ENCODE measurements at places on chromosomes 5 and 9.

- no peak for DNase-seq
Observed at GRCh38 chr5:172906436-172906835, 52.8 kb upstream of the RPL26L1 start.

DNA sequence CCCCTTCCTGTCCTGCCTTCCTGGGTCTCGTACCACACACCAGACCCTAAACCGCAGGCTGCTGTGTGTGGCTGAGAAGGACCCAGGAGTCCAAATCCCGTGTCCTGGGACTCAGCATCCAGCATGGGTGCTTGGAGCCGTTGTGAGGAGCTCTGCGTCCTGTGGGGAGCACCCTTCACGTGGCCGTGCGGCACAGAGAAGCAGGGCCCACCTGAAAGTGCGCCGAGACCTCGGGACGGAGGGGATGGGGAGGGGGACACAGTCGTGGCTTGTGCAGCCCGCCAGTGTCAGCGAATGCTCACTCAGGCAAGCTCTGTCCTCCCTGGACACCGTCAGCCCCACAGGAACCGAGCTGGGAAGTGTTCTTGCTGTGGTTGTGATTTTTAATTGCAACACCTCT, 244.6 kb downstream of the CACNA1B start:
- no peak for DNase-seq

- no peak for DNase-seq
Observed at GRCh38 chr9:128293091-128293490, 17.0 kb downstream of the SWI5 start.

- no peak for DNase-seq
Observed at GRCh38 chr5:96615223-96615622, 47.0 kb upstream of the CAST start.

GRCh38 chr9:128419061-128419925, 1.4 kb upstream of the CERCAM start:
- no peak for DNase-seq

DNA sequence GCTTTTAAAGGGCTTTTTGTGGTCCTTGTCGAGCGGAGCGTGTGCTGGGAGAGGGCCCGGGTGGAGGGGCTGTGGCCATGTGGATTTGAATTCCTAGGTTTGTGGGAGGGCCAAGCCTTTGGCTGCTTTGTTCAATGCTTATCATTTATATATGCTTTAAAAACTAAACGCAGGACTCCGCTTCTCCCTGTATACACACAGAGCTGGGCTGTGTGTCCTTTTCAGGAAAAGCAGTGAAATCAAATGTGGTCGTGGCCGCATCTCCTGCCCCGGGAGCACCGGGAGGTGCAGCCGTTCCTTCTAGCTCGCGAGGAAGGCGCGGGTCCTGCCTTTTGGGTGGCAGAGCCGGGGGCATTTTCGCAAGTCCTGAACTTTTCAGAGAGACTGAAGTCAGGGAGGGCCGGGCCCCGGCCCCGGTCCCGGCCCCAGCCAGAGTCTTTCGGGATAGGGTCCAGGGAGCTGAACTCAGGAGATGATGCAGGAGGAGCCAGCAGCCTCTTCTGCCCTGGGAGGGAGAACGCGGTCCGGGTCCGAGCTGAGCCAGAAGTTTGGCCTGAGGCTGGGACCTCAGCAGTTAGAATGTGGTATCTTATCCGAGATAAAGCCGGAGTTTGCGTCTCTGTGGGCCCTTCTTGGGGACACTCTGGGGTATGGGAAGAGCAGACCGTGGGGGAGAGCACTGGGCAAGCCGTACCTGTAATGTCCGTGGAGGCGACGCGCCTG, 158.8 kb downstream of the C9orf152 start:
- DNase-seq, result peak; percentile 20

GRCh38 chr5:307306-307705, 14.2 kb upstream of the AHRR start:
- DNase-seq, result no peak

GRCh38 chr5:56543441-56544388, 271.6 kb upstream of the MAP3K1 start:
- DNase-seq, result no peak

GRCh38 chr5:127133071-127133470, 59.8 kb upstream of the C5orf63 start:
- DNase-seq, result no peak

- peak; percentile 54 for DNase-seq
Observed at GRCh38 chr5:109468737-109469420, 59.1 kb upstream of the PJA2 start.

DNA sequence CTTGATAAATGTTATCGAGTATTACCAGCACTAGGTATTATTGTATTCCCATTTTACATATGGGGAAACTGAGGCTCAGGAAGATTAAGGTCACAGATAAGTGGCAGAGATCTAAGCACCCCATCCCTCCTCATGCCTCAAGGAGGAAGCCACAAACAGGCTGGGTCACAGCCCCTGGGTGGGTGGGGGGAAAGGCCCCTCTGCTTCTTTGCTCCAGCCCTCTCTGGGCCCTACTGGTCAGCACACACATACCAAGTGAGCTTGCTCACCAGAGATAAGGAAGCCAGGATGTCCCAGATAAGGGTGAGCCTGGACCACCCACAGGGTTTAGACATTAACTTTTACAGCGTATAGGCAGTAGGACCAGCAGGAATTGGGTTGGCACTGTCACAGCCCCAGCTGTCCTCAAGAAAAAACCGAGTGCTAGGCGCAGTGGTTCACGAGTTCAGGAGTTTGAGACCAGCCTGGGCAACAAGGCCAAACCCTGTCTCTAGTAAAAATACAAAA, 45.3 kb downstream of the STK10 start:
- DNase-seq, result no peak

DNA sequence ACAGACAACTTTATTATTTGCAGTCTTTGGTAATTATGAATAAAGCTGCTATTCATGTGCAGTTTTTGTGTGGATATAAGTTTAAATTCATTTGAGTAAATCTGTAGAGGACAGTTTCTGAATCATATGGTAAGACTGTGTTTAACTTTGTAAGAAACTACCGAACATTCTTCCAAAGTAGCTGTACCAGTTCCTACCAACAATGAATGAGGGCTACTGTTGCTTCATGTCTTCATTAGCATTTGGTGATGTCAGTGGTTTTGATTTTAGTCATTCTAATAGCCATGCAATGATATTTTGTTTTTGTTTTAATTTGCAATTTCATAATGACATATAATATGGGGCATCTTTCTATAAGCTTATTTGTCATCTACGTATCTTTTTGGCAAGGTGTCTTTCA, 501.3 kb upstream of the RORB start:
- no peak for DNase-seq

DNA sequence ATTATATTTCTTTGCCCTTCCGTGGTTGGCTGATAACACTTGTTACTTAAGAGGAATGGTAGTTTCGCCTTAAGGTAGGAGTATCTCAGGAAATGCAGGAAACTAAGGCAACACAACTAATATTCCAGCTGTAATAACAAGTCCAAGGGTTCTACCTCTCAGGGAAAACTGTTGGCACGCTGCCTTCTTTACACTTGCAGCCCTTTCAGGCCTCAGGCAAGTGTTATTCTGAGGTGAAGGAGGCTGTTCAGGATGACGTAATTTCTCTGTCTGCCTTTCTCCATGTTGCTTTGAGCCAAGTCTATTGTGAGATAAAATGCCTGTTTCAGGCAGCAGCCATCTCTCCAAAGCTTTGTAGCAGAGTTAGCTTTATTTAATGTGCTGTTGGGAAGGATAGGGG, 38.0 kb downstream of the VCAN start:
- no peak for DNase-seq

DNA sequence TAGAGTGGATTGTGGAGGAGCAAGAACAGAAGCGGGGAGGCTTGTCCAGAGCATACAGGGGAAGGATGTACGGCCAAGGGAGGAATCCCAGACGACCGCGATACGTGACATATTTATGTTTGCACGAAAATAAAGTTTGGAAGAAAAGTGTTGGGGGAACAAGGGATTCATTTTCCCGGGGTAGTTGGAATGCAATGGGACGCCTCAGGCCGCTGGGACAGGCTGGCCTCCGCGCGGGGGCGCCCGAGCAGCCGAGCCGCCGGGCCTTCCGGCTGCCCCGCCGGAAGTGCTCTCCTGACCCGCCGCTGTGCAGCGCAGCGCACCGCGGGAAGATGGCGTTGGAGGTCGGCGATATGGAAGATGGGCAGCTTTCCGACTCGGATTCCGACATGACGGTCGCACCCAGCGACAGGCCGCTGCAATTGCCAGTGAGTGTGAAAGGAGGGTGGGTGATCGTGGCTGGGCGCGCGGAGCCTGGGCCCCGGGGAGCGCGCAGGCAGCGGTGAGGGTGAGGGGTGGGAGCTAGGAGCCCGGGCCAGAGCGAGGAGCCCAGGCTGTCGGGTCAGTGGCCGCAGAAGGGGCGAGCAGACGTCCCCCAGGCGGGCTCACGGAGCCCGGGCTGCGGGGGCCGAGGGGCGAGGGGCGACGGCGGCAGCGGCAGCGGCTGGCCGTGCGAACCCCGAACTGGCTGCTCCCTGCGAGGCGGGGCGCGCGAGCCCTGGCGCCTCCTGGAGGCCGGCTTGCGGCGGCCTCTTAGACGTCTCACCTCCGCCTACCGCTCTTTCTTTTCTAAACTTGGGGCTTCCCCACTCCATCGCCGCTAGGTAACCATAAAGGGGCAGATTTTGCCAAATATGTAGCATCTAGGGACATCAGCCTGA, at the start of gene PHAX:
Gene PHAX, plus strand, starts transcription at position 317 of the 881 bp plus-strand sequence. Its CDS starts 16 bp downstream, at position 333.
- DNase-seq, result peak; percentile 77
